Activated T-cell treated with anti-CD3 and anti-CD28 coated beads, Interleukin-2, amount 50 U/mL, for 4 hours (primary cell): ENCODE measurements at places on chromosomes 6 and 20. TPM values are rescaled to one million over a fixed set of nuclear protein-coding genes. Genes with fewer than 3 reads are reported as not detected.
A peak's percentile ranks its signal among the peaks of the same experiment; 100 is the strongest.

DNA sequence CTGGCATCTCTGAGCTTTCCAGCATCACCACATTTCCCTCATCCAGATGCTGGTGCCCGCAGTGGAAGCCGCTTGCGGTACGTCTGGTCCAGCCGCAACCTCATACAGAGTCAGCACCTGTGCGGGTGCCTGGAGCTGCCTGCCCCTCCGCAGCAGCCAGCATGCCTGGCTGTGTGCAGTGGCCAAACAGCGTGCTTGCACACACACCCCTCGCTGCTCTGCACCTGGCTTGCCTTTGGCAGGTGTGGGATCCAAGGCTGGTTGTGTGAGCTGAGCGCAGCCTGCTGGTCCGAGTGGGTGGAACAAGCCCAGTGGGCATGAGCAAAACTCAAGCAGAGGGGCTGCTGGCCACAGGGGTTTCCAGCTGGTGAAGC, 3.1 kb upstream of the HINT3 start:
- no peak for DNase-seq

DNA sequence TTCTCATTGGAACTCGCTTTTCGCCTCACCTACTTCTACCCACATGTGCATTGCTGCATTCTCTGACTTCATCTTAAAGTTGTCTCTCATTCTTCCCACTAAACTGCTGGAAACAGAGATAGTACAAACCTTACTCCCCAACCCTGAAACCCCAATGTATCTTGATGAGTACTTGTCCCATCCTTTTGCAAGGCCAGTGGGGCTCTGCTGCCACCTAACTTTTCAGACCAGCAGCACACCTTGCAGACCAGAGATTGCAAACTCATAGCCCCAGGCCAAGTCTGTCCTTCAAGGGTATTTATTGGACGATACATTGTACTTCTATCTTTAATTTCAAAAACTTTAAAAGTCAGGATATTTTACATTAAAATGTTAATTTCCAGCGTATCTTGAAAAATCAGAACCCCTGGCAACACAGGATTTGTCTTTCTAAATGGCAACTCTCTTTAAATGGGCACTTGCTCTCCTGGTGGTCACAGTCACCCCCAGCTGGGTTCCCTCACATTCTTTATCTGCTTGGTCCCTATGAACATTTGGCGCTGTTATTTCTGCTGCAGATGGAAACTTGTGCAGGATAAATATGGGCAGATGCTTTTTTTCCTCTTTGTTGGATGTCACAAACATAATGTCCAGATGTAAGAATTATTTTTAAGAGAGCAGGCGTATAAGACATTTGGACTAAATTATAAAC, 83.9 kb downstream of the SOD2 start:
- DNase-seq, result no peak

TCEA2 gene
- total RNA-seq, result 17.3 TPM

SASH1 gene
- 0.46 TPM for total RNA-seq

DNA sequence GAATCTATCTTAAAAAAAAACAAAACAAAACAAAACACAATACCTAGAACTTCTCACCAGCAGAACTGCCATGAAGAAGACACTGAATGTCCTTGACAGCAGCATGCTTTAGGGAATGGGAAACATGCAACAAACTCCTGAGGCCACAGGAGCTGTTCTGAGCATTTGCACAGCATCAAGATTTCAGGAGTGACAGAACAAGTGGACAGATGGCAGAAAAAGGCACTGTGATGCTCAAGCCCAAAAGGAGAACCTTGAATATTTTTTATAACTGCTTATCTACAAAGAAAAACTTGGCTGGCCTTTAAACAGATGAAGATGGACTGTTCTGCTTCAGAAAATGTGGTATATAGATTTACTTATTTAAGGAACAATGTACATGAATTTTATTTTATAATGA, 158.9 kb downstream of the RALGAPA2 start:
- DNase-seq, result no peak

DNA sequence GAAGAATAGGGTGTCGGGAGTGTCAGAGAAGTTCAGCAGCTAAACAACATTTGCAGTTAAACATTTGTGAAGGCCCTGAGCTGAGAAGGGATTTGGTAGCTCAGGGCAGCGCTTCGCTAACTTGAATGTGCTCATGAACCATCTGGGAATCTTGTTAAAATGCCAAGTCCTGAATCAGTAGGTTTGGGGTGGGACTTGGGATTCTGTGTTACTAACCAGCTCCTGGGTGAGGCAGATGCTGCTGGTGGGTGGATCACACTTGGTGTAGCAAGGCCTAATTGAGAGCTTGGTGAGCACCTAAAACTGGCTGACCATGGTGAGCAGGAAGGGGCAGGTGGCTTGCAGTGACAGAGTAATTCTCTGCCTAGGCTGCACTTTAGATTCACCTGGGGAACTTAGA, 5.9 kb downstream of the PTPRA start:
- DNase-seq, result no peak

ARMH2 gene
- total RNA-seq, result not detected

LATS1 gene
- total RNA-seq, result 29.7 TPM

DNA sequence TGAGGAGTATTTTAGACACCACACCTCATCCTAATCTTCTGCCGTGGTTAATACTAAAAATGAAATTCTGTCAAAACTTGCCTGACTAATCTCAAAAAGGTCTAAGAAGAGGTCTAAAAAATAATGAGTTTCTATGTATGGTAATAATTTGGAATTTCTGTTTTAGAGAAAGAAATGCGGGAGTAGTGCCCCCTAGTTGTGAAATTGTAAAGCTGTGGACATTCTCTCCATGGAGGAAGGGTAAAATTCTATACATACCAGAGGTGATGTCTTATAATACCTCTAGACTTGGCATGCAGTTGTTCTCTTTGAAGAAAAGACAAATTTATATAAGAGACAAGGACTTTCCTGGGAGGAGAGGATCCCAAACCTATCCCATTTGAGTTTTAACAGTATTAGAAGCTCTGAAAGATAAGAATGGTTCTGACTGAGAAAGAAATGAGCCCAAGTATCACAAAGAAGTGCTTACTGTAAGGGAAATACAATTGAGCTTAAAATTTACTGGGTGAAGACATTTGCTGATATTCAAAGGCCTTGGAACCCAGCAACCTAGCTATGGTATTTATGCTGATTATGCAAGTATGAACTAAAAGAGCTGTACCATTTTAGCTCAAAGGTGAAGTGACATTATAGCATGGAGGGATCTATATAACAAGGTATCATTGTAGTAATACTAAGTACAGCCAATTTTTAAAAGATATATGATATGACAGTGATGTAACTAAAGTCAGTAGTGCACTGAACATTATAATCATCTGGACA, 5.1 kb upstream of the EPHA7 start:
- no peak for DNase-seq

DNA sequence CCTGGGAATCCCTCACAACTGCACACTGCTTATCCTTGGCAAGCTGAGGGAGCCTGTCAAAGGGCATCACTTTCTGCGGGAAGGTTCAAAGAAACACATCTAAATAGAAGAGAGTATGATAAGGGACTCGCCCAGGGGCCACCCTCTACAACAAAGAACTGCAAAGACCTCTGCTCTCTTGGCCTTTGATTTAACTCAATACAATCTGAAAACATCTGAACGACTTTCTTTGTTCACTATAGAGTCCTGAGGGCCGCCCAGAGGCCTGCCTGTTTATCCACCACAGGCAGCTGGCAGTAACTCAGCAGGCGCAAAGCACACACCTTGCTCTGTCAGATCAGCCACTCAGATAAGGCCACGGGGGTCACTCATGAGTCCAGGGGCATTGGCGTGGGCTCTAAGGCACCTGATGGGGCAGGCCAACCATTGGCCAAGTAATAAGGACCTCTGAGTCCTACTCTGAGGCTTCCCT, 139.3 kb downstream of the UNC5CL start:
- DNase-seq, result no peak

FRS3 gene
- 7.4 TPM for total RNA-seq

DNA sequence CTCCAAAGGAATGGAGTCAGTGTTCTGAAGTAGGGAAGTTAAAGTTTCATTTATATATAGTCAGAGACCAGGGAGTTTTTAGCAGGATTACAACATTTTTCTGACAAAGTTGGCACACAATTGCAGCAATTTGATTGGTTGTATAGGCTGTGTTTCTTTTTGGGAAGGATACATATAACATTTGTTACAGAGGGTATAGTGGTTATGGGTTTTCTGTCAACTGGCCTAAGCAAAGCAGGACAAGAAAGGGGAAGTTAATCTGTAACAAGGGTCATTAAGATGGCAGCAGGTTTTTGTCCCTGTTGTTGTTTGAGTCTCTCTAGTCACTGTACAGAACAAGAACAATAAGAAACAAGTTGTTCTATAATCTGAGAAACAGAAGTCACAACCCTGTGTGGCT, 41.4 kb downstream of the TPD52L1 start:
- DNase-seq, result no peak

DNA sequence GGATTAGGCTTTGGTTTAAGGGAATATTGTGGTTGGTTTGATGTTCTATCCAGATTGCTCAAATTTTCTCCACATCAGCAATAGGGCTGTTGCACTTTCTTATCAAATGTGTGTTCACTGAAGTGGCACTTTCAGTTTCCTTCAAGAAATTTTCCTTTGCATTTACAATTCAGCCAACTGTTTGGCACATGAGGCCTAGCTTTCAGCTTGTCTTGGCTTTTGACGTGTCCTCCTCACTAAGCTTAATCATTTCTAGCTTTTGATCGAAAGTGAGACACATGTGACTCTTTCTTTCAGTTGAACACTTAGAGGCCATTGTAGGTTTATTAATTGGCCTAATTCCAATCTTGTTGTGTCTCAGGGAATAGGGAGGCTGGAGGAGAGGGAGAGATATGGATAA, 104.8 kb downstream of the FLRT3 start:
- no peak for DNase-seq

ANGPT4 gene
- not detected for total RNA-seq

PRDM13 gene
- total RNA-seq, result not detected

MICAL1 gene
- total RNA-seq, result 12.4 TPM

DNA sequence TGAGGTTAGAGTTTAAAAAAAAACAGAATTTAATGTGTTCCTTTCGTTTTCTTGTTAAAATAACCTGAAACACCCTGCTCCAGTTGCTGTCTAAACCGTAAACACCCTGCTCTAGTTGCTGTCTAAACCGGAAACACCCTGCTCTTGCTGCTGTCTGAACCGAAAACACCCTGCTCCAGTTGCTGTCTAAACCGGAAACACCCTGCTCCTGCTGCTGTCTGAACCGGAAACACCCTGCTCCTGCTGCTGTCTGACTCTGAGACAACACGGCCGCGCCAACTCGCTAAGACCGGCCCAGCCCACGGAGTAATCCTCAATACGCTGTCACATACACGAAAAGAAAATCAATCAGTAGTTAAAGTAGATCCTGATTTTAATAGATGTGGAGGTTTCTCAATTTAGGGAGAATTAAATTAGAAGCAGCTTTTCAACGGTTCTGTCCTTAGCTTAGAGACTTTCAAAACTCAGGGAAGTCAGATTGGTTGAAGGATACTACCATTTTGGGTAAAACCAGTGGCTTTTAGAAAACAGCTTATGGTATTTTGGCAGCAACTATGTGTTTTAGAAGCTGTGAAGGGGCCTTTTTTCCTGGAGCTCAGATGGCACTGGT, 98.3 kb downstream of the RAMACL start:
- peak; percentile 64 for DNase-seq

DNA sequence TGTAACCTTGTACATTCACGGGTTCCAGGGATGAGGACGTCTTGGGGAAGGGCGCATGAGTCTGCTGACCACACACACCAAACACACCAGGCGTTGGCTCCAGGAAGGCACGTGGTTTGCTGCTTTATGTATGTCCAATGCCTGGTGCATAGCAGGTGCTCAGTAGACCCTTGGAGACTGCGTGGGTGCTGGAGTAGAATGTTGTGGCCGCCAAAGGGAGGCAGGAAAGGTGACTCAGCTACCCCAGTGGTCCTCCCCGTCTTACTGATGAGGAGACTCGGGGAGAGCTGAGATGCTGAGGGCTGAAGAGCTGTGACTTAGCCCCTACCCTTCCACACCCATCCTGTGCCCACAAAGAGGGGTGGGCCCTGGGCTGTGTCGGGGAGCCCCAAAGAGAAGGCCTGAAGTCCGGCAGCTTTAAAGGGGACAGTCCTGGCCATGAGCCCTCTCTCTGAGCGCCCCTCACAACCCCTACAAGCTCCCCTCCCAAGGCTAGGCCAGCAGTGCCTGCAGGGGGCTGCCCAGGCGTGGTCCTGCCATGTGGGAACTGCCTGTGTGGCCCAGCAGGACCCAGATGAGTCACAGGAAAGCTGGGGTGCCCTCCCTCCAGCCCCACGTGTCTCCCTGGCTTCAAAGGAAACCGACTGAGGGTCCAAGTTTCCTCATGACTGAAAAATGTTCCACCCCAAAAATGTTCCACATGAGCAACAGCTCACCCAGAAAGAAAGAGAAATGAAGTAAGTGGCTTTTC, 28.0 kb upstream of the PTGIS start:
- peak; percentile 41 for DNase-seq

DNA sequence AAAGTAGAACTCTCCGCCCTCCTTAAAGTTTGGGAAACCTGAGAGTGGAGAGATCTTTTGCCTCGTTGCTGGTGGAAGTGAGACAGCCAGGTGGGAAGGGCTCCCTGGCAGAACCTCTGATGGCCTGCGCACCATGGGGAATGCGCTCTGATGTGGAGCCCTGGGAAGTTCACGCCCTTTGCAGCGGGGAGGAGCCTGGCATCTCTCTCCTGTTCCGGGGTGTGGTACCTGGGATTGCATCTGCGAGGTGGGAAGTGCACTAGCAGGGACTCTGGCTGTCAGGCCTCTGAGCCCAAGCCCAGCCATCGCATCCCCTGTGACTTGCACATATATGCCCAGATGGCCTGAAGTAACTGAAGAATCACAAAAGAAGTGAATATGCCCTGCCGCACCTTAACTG, 159.8 kb downstream of the AKAP7 start:
- DNase-seq, result no peak

GRCh38 chr6:161745594-161746141, 471.8 kb upstream of the AGPAT4 start:
- no peak for DNase-seq

MMUT gene
- 6.7 TPM for total RNA-seq

GRCh38 chr6:107735906-107736635, 88.0 kb downstream of the SCML4 start:
- no peak for DNase-seq

RIMS1 gene
- not detected for total RNA-seq

DNA sequence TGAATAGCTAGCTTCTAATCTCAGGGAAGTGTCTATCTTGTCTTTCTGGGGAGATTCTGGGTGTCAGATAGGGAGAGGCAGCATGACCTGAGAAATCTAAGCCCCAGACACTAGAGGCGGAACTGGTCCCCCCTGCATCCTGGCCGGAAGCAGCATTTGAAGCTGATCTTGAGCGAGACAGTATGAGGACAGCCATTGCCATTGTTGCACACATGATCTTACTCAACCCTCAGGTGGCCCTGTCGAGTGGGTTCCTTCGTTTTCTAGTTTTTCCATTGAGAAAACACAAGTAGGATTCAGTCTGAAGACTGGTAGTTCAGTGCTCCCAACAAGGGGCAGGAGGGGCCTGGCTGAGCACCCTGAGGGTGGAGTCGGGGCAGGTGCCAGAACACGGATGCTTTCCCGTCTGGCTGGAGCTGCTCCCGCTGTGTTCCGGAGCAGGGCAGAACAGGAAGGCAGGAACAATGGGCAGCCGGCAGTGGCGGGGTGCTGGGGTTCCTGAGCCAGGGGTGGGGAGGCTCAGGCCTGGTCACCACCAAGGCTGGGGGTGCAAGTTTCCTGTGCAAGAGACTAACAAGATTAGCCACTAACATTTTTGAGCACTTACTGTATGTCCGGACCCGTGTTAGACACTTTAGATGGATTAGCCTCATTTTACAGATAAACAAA, 7.9 kb upstream of the SDCBP2 start:
- no peak for DNase-seq

GRCh38 chr6:21587179-21587960, 6.2 kb upstream of the SOX4 start:
- DNase-seq, result peak; percentile 7

RCAN2 gene
- total RNA-seq, result 1.5 TPM

MATN4 gene
- total RNA-seq, result 0.11 TPM

NFATC2 gene
- total RNA-seq, result 48.3 TPM

GRCh38 chr6:121652726-121653623, 217.5 kb downstream of the GJA1 start:
- DNase-seq, result no peak
